Stimulated activated CD8-positive, alpha-beta memory T cell treated with anti-CD3 and anti-CD28 coated beads, Interleukin-2, amount 100 ng/mL, for 48 hours (primary cell): ENCODE measurements at places on chromosomes 6 and 20.

- DNase-seq = no peak
Measured at GRCh38 chr20:19370076-19371075, 157.9 kb downstream of the SLC24A3 start.

- DNase-seq = no peak
Measured at GRCh38 chr6:44120692-44121443, 6.4 kb downstream of the MRPL14 start.

DNA sequence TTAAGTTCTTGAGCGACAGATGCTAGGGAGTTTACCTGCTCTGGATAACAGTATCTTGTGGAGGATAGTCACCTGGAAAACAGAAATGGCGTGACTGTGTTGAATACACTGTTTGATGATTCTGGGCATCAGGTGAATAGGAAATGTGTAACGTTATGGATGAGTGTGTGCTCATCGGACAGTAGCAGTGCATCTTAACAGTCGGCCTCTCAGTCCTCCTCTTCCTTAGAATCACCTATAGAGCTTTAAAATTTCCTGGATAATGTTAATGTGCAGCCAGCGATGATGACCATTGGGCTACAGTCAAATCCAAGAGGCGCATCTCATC lies 217.7 kb downstream of the OR2B2 start:
- no peak for DNase-seq

DNA sequence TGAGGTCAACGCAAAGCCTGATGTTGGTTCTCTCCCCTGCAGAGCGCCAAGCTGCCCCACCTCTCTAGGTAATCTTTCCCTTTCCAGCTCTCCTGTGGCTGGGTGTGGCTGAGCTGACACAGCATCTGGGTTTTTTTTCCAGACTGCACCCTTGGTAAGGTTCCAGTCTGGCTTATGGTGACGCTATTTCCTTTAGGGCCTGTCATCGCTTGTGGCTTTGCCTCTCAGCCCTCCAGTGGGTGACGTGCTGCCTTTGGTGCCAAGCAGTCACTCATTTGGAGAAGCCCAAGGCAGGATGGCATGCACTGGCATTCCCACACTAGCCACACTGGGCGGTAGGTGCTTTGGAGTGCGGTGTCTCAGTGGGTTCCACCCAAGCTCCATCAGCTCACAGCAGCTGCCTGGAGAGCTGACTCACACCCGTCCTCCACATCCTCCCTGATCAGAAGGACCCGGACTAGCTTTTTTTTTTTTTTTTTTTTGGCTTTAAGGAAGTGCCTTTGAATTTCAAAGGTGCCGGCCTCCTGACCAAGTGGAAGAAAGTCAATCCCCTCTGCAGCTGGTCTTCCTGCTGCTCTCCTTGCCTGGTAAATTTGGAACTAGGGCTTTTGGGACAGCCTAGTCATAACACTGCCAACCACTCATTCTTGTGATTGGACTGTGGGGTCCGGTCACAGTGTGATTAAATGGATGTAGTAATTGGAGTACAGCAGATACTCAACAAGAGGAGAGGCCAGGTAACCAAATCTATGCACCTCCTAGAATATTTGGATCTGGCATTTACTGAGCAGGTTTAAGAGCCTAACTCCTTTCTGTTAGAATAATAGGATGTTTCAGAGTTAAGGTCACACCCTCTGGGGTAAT lies 153.6 kb downstream of the CD83 start:
- DNase-seq = peak; percentile 49

DNA sequence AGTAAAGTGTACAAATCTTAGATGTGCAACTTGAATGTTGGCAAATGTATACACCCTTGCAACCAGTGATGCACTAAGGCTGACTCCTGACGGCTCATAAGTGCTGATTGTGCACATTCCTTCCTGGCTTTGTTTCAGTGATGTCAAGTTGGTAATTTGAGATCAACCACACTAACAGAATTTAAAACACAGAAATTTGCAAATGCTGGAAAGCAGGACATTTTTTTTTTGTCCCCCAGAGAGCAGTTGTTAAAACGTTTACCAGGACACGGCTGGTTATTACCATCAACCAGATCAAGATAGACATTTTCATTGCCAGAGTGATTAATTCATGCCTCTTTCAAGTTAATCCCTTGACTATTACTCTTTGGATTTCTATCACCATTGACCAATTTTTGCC lies 735.6 kb downstream of the RFPL4B start:
- no peak for DNase-seq

DNA sequence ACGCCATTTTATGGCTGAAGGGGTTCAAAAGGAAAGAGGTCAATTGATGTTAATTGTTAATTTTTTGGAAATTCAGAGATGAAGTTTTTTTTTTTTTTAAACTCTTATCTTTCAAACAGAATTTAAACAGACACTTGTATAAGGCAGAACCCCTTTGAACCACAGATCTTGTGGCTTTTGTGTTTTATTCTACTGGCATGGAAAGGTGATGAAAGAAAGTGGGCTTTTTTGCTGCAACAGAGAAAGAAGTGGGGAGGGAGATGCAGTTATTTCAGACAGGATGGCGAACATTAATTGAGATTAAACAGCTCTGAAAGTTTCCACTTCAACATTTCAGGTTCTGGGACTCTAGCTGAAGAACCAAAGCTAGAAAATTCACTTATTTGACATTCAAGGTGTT lies 200.9 kb downstream of the GJA10 start:
- DNase-seq = no peak

GRCh38 chr6:130409418-130410100 lies 43.7 kb downstream of the TMEM200A start:
- no peak for DNase-seq

GRCh38 chr6:83467620-83468036 lies 36.8 kb upstream of the ME1 start:
- no peak for DNase-seq

- DNase-seq = peak; percentile 10
Measured at GRCh38 chr6:153131037-153131981, at the start of gene RGS17. TSS of gene RGS17 (minus strand) at chr6:153131282. CDS start at chr6:153044018, 87,264 bp downstream.

DNA sequence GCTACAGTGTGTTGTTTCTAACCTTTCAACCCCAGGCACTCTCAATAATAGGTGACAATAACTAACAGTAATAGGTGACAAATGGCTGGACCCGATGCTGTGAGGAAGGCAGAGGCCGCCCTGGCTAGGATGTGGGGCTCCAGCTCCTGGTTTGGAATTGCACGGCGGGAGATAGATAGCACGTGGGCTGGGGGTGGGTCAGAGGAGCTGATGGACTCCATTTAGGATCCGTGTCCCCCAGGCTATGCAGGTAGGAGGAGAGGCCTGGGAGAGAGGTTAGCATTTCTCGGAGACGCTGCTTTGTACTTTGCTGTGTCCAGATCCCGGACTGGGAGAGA lies 61.4 kb downstream of the EZR start:
- no peak for DNase-seq

DNA sequence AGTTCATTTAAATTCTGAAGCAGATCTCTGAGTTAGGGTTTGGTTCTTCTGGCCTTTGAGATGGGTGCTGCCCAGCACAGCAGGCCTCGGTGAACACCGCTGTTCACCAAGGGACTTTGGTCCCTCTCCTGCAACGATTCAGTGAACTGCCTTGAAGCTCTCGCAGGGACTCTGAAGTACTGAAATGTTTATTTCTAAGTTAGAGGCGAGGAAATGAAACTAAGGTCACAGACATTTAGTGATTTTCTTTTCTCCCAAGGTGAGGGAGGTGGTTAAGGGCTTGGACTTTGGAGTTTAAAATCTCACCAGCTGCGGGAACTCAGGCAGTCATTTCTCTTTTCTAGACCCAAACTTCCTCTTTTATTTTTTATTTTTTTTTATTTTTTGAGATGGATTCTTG lies 26.2 kb downstream of the E2F3 start:
- DNase-seq = no peak

DNA sequence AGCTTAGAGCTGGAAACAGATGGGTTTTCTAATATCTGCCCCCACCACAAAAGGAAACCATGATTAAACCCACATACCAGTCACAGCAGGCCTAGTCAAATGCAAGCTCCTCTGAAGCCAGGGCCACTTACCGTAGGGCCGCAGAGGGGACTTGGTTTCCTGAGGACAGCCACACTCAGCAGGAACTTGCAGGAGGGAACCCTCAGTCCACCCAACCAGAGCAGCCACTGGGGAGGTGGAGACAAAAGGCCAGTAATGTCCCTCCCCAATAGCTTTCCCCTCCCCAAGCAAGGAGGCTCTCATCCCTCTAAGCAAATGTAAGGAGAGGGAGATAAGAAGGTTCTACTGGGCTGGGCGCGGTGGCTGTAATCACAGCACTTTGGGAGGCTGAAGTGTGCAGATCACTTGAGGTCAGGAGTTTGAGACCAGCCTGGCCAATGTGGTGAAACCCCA lies 384.4 kb upstream of the JARID2 start:
- no peak for DNase-seq

GRCh38 chr20:34538671-34539123 lies 19.8 kb upstream of the MAP1LC3A start:
- DNase-seq = no peak

GRCh38 chr6:132060591-132060990 lies 109.4 kb upstream of the CCN2 start:
- no peak for DNase-seq

DNA sequence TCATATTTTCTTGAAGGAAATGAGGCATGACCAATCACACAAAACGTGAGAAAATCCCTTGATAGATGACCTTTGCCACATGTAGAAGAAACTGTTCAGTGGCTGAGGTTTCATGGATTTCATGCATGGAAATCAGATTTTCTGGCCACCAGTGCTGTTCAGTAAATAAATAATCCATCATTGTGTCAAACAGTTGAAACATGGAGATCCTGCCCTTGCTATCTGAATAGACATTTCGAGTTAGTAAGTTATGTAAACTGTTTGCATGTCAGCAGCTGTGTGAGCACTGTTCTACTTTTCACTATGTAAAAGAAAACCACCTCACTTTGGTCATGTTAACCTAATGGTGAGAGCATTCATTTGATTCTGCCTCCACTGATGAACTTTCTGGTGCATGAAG lies 793.9 kb upstream of the EPHA7 start:
- DNase-seq = no peak

DNA sequence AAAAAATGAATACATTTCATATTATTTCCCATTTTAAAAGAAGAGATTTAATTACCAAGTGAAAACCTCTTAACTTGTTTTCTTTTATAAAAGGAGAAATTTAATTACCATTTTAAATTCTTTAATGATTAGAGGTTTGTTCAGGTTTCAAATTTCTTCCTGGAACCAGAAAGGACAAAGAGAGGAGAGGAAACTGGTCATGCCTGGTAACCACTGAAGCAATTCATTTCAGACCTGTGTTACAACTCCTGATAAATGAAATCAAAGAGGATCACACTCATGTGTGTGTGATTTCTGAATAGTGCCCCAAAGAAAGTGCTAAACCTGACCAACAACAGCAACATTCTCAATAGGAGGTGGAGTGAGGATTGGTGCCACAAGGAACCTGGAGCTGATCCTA lies 12.6 kb upstream of the SLPI start:
- no peak for DNase-seq

GRCh38 chr6:122832459-122832858 lies 43.4 kb downstream of the SMPDL3A start:
- DNase-seq = no peak

DNA sequence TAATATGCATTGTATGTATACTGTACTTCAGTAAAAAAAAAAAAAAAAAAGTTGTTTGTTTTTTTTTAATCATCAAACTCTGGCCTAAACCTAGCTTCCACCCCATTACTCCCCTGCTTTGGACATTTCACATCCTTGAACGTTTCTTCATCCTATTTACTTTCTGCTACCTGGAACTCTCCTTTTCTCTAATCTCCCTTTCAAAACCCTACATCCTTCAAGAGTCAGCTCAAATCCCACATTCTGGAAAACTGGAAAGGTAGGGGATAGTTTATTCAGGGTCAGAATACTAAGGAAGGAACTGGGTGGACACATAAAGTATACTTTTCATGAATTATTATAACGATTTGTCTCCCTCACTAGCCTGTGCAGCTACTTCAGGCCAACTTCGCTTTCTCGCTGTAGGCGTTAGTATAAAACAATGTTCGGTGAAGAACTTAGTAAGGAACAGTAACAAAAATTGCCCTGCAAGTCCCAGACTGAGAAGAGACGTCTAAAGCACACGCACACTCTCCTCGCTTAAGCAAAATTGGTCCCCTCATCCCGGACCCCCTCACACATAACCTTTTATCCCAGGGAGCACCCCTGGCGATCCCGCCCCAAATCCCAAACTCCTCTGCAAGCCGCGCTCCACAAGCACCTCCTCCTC lies 775 bp downstream of the PIGU start:
- DNase-seq = no peak

GRCh38 chr6:123118811-123119210 lies 122.8 kb downstream of the CLVS2 start:
- no peak for DNase-seq

DNA sequence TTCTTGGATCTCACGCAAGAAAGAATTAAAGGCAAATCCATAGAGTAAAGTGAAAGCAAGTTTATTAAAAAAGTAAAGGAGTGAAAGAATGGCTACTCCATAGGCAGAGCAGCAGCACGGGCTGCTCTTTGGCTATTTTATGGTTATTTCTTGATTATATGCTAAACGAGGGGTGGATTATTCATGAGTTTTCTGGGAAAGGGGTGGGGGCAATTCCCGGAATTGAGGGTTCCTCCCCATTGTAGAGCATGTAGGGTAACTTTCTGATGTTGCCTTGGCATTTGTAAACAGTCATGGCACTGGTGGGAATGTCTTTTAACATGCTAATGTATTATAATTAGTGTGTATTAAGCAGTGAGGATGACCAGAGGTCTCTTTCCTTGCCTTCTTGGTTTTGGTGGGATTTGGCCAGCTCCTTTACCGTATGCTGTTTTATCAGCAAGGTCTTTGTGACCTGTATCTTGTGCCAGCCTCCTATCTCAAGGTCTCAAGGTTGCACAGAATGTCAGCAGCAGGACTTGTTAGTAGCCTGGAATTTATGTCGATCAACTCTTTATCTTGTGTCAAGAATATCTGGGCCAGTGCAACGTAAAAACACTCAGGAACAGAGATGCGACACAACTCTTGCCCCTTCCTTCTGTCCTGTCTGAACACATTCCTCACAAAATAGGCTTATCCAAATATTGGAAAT lies 931.4 kb downstream of the QKI start:
- no peak for DNase-seq

GRCh38 chr6:125586074-125586473 lies 163.4 kb upstream of the HEY2 start:
- DNase-seq = no peak

GRCh38 chr6:41778895-41779294 lies 805 bp downstream of the FRS3 start:
- no peak for DNase-seq

- DNase-seq = no peak
Measured at GRCh38 chr6:131045139-131045538, 17.9 kb downstream of the EPB41L2 start.
